ENCODE measurements at places on chromosomes 12 and 14.
A peak's percentile ranks its signal among the peaks of the same experiment; 100 is the strongest.

DNA sequence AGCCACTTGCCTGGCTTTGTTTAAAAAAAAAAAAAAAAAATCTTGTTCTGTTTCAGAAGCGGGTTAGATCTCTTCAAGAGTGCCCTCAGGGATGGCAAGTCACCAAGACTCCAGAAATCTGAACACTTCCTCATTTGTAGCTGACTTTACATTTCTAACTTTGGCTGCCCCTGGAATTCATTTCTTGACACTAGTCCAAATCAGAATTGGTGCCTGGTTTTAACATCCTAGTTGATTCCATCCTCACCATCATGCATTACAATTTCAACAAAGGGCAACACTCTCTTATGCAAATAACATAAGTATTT is 295.5 kb downstream of the RMST start:
- no peak for DNase-seq

DNA sequence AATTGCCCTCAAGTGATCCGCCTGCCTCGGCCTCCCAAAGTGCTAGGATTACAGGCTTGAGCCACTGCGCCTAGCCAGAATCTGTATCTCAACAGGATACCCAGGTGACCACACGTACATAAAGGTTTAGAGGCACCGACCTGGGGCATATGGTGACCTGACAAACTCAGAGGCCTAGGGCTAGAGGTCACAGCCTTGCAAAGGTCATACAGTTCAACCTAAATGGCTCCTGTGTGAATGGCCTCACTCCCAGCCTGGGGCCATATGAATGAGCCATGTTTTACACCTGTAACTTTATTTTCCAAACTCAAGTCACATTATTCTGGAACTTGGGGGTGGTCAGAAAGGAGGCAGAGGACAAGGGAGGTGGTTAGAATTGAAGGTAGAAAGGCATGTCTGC is 10.0 kb downstream of the STXBP6 start:
- no peak for DNase-seq

DNA sequence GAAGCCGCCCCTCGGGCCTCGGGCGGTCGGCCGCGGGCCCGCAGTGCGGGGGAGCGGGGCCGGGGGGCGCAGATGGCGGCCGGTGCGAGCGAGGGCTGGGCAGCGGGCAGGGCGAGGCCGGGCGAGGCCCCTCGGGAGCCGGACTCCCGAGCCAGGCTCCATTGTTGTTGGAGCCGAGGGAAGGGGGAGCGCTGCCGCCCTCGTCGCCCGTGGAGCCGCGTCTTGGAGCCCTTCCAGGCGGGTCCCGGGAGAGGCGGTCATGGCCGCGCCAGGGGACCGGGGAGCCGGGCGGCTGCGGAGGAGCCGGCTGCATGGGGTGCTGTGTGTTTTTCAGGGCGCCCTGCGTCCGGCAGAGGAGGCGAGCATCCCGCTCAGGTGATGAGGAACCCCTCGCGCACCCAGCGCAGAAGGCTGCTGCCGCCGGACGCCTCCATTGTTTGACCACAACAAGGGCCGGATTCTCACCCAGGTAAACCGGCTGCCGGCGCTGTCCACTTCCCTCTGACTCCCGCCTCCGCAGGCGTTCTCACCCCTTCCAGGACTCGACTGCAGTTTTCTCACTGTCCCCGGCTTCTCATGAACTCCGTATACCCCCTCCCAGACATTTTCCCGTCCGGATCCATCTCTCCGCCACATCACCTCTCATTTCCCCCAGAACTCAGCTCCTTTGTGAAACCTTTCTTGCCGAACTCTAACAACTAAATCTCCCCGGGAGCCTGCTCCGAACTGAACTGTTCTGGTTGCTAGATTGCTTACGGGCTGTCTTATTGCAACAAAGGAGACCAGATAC is 732 bp downstream of the ZNF664 start:
- no peak for DNase-seq

DNA sequence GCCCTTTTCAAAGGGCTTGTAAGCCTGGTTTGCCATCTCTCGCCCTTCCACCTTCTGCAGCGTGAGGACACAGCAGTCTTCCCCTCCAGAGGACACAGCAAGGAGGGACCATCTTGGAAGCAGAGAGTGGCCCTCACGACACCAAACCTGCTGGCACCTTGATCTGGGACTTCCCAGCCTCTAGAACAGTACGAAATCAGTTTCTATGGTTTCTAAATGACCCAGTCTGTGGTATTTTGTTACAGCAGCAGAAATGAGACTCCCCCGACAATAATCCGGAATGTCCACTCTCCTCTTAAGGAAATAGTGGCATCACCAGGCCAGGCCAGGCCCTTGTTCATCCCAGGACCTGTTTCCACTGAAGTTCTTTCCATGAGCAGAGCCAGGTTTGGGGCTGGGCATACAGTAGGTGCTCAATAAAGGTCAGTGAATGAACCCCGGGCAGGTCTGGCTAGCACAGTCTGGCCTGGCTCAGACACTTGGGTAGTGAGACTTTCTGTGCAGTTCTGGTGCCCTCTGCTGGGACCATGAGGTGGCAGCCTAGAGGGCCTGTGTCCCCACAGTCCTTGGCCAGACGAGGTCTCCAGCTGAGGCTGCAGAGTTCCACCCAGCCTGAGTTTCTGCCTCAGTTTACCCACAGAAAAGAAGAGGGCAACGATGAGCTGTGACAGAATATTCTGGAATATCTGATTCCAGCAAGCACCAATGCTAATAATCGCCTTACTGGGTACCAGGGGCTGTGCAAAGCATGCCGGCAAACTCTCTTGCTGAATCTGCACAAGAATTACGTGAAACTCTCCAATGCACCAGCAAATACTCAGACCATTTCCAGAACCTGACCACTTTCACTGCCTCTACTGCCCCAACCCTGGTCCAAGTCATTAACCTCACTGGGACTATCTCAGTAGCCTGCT is 14.0 kb downstream of the ABCB9 start:
- DNase-seq = peak; percentile 37

DNA sequence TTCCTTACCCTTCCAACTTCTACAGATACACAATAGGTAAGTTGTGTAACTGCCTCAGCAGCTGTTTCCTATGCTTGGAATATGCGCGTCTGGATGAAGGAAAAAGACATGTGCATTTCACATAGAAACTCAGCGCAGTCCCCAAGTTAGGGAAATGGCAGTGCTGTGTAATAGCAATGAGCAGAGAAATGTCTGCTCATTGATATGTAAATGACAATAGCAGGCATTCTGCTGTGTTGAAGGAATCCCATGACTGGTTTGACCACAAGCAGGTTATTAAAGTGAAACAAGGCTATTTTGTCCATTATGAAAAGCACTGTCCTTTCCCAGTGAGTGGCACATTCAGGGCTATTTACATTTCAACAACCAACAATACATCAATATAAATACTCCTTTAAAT is 106.6 kb downstream of the BTG1 start:
- DNase-seq = no peak

- no peak for DNase-seq
Observed at GRCh38 chr14:20468764-20469241, 403 bp upstream of the PNP start.

DNA sequence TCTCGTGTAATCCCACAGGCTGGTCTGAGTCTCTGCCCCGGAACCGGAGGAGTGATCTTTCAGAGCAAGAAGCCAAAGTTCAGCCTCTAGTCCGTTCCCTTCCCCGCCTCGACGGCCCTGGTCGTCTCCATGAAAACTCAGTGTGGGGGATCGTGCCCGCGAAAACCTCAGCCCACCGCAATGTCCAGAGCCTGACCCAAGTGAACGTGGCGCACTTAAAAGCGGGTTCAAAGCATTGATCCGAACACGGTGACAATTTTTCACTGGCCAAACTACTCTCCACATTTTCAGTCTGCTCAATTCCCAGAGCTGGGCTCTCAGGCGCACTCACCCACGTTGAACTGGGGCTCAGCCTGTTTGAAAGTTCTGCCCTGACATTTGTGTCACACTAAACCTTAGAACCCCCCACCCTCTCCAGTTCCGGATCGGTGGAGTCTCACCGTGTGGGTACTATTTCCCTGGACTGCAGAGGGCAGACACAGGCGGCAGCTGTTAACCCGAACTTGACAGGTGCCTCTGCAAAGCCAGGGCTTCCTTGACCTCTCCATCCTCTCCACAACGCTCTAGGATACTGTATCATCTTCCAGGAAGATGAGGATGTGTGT is 886 bp upstream of the PRICKLE1 start:
- no peak for DNase-seq

DNA sequence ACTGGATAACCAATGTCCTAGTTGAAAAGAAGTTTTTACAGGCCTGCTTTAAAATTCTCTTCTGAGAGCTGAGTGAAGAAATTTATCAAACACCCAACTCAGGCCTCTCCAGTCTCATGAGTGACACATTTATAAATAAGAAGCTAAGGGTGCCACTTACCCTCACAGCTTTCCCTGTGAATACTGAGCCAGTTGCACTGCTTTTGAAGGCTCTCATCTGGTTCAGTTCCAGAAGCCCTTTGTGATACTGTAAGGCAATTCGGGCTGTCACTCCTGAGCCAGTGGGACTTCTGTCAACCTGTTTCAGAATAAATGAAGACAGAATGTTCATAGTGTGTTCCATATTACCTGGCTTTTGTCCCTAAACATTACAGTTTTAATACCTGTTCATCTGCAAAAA is 8.5 kb downstream of the L3HYPDH start:
- no peak for DNase-seq

DNA sequence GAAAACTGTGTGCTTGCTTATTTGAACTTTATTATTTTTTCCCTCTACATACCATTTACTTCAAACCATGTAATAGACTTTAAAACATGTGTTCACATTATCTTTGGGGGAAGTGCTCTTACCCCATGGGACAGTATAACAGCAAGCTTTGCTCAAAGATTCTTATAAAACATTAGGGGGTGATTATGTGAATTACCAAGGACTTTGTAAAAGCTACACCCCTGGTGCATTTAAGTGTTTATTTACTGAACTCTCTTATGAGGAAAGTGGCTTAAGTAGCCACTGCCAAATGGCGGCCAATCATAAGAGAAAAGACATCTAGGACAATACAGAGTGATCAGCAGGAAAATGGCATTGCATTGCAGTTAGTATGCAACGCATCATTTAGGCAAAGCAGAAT is 70.3 kb downstream of the CAPZA3 start:
- DNase-seq = no peak

- no peak for DNase-seq
Observed at GRCh38 chr12:15276088-15276698, 46.1 kb upstream of the PTPRO start.

Measured in activated naive CD8-positive, alpha-beta T cell treated with anti-CD3 and anti-CD28 coated beads, Interleukin-2, amount 50 U/mL, for 16 hours (primary cell).